ENCODE measurements at places on chromosomes 16 and 17.
A peak's percentile ranks its signal among the peaks of the same experiment; 100 is the strongest.

GRCh38 chr16:89442588-89442987, 47.8 kb downstream of the ANKRD11 start:
- no peak for DNase-seq

DNA sequence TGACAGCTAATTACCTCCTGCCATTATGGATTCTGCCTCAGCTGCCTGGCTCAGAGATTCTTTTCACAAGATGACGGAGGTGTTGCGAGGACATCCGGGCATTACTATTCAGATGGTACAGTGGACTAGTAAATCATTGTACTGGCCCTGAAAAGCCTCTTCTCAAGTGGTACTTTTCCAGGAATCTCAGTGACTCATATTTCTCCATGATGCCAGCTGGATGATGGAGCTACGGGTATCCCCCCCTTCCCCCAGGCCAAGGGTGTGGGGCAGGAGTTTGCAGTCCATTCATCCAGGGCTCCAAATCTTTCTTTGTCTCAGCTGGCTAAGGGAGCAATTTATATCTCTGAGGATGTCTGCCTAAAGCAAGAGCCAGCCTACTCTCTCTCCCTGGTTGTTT, 107.7 kb upstream of the GPR139 start:
- no peak for DNase-seq

GRCh38 chr17:18173740-18174139, 9.9 kb upstream of the ALKBH5 start:
- DNase-seq: no peak

DNA sequence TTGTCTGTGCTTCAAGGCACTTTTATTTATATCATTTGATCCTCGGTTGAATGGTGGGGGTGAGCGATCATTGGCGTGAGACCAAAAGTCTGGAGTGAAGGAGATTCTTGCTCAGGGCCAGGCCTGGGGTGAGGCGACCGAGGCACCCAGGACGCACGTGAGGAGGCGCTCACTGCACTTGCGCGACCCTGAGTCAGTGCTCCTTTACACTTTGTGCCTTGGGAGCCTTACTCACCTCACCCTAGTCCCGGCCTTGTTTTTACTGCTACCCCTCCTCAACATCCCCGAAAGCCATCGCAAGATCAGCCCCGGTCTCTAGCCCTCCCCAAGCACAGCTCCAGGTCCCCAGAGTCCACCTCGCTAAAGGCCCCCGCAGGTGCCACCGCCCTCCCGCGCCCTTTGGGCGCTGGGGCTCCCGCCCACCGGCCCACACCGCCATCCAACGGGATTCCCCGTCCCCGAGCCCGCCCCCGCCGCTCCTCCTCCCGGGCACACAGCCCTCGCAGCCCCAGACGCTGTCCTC, 496 bp downstream of the EZH1 start:
- peak; percentile 94 for DNase-seq

DNA sequence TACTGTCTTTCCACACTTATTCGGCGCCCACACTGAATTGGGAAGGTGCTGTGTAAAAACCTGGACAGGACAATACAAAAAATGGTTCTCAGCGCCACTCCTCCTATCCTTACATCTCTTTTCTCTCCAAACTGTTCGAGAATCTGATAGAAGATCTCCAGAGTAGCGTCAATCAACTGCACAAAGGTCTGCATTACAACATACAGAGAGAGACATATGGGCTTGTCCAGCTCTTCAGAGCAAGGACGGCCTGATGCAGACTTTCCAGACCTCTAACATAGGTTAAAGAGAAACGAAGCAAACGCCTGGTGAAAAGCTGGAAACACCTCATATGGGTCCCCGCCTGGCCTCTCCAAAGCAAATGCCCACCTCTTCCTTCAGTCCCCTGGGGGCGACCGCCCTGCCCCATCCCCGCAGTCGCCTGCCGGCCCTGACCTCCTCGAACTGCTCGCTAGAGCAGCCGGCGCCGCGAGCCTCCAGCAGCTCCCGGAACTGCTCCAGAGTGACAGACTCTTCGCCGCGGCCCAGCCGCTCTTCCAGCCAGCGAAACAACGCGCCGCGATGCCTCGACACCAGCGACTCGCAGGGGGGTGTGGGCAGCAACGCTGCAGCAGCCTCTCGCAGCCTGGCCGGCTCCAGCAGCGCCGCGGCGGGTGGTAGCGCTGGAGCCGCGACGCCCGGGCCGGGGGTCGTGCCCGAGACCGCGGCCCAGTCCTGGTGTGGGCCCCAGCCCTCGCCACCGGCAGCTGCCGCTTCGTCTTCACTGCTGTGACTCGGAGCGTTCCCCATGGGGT, 526 bp downstream of the ZZEF1 start:
- peak; percentile 83 for DNase-seq

DNA sequence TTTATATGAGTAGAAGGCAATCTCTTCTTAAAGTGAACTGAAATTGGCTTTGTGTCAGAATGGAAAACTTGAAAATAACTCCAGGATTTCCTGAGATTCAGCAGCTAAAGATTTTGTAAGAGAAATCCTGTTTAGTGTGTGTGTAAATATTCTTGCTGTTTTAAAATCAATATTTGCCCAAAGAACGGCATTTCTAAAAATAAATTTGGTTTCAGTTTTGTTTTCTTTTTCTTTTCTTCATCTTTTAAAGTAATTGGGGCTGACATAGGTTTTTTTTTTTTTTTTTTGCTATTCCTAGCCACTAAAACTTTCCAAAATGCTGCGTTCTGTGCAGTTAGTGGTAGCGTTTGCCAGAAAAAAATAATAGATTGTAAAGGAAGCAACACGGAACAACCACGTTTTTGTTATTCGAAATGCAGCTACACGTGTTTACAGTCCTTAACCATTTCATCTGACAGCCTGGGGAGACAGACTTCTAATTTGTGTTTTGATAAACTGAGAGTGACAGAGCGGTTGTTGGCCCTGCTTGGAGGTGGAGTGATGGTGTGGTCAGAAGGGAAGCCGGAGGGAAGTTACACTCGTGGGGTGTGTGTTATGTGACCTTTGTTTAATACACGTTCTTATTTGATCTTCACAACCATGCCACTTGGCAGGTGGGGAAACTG, 21.6 kb upstream of the SMPD3 start:
- DNase-seq: no peak

GRCh38 chr17:44464037-44464436, 39.2 kb downstream of the GPATCH8 start:
- no peak for DNase-seq

DNA sequence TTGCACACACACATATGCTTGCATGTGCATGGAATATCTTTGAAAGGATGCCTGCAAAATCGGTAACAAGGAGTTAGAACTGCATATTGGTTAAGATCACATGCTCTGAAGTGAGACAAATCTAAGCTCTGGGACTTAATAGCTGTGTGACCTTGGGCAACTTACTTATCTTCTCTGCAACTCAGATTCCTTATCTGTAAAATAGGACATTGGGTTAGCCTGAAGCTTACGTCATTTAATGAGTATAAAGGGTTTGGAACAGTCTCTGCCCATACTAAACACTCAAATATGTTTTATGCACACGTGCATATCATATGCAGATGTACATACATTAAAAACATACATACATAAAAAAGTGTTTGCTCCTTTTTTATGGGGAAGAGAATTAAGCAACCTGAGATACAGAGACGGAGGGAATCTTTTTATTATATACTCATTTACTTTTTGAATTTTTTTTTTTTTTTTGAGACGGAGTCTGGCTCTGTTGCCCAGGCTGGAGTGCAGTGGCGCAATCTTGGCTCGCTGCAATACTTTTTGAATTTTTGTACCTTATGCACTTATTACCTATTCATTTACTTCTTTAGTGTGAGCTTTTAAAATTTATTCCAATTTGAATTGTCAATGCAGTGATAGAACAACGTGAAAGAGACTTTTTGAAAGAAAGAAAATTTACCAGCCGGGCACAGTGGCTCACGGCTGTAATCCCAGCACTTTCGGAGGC, 206.2 kb downstream of the CCDC182 start:
- DNase-seq: no peak

DNA sequence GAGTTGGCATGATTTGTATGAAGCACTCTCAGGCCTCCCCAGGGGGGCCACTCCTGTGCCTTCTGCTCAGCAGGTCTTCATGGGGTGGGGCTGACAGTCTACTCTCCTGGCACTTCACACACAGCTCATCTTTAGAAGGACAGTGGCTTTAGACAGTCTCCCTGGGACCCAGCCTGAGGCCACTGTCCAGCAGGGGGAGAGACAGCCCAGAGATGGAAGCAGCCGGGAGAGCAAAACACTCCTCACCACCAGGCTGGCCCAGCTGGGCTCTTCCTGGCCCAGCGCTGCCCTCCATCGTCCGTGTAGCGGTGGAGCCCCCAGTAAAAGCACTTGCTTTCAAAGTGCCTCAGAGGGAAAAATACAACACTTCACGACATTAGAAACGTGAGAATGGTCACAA, 62.0 kb upstream of the CRHR1 start:
- DNase-seq: peak; percentile 87

DNA sequence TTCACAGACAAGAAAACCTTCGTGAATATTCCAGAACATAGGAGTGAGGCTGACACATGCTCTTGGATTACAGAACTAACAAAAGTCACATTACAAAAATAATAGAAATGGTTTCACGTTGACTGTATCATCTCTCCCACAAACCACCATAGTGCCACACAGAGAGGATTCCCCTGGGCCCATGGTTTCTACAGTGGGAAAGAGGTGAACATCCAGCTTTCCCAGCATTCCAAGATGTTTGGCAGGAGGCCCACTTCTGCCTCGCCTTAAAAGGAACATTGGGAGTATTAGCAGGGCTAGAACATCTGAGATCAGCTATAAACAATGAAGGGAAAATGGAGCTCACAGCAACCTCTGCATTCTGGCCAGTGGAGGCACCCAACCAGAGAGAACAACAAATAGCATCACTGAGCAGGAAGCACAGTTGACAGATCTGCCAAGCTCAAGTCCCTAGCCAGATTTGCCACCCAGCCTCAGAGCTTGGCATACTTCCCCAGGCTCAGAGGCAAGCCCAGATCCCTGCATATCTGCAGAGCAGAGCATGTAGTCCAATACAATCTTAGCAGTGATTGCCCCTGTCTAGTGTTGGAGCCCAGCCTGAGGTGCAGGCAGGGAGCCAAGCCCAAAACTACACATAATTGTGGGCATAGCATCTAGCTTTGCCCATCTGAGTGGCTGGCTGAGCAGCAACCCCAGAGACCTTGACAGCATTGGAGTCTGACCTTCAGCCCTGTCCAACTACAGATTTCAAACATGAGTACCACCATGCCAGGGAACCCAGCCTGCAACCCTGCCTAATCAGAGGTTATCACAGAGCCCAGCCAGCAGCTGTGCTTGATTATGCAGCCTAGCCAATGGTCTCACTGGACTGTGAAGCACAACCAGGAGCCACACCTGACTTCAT, 260.4 kb downstream of the CEP112 start:
- DNase-seq: no peak

- peak; percentile 75 for DNase-seq
Measured at GRCh38 chr17:65079489-65079900, 23.0 kb upstream of the GNA13 start.

DNA sequence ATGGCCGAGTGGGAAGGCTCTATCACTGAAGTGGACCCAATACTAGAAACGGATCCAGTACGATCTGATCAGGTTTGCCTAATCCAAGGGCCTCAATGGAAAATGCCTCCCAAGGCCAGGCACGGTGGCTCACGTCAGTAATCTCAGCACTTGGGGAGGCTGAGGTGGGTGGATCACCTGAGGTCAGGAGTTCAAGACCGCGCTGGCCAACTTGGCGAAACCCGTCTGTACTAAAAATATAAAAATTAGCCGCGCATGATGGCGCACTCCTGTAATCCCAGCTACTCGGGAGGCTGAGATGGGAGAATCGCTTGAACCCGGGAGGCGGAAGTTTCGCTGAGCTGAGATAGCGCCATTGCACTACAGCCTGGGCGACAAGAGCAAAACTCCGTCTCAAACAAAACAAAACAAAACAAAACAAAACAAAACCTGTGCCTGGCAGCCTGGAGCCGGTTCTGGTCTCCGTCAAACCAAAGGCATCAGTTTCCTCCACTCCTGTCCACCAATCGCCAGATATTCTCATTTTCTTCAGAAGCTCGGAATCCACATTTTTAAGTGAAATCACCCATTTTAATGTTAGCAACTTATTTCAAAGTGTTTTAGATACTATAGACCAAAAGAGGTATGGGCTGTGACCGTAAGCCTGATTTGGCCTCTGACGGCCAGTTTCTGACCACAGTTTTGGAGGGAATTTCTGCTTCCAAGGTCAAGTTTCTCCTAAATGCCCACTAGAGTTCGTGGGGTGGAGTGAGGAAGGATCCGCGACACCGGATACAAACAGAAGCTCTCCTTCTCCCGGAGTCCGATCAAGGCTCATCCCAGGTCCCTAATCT, 664 bp downstream of the NQO1 start:
- no peak for DNase-seq

DNA sequence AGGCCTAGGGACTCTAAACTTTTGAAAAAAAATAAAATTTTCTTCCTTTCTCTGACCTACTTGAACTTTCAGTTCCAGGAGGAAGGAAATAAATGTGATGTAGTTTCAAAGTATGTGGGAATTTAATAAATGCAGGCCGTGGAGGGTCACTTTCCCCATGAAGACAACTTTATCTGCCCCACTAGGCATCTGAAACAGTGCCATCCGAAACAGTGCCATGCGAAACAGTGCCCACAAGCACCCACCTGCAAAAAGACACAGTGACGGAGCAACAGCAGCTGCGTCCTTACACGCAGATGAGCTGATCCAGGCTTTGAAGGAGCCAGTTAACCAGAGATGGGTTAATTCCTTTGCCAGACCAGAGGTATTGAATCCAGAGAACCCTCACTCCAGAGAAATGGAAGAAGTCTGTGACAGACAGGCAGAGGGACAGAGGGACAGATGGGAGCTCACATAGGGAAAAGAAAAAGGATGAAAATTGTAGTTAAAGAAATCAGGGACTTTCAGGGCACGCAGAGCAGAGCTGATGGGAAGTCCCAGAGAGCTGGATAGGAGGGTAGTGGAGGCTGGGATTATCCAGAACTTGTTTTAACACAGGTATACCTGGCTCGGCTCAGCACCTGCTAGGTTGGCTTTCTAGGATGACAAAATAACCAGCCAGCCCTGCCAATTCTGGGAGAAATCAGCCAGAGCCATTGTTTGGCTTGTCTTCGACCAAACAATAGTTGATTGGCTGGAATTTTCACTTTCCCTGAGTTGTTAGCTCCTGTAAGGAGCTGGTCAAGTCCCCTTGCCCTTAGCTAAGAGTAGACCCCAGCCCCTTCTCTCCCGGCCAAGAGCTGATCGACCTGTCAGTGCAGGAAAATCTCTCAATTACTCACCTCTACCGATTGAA, 17.1 kb upstream of the HOXB13 start:
- DNase-seq: no peak

GRCh38 chr16:56964243-56965148, 2.7 kb downstream of the CETP start:
- DNase-seq: peak; percentile 90

- DNase-seq: no peak
Measured at GRCh38 chr16:82782715-82783251, 156.0 kb downstream of the CDH13 start.

All from islet precursor cell (in vitro differentiated cells).